Testis (tissue), 5 donors: ENCODE measurements at places on chromosomes 2 and 18. TPM values are rescaled to one million over a fixed set of nuclear protein-coding genes. Genes with fewer than 3 reads are reported as not detected.
A peak's percentile ranks its signal among the peaks of the same experiment; 100 is the strongest.

GRCh38 chr2:56014046-56014730 lies 90.6 kb upstream of the EFEMP1 start:
- no peak overlapping the region for H3K4me3 ChIP-seq
- DNase-seq, result no peak
- H3K27me3 ChIP-seq, result no peaks in the 10 kb centered on the region
- no peak overlapping the region for H3K27ac ChIP-seq

DNA sequence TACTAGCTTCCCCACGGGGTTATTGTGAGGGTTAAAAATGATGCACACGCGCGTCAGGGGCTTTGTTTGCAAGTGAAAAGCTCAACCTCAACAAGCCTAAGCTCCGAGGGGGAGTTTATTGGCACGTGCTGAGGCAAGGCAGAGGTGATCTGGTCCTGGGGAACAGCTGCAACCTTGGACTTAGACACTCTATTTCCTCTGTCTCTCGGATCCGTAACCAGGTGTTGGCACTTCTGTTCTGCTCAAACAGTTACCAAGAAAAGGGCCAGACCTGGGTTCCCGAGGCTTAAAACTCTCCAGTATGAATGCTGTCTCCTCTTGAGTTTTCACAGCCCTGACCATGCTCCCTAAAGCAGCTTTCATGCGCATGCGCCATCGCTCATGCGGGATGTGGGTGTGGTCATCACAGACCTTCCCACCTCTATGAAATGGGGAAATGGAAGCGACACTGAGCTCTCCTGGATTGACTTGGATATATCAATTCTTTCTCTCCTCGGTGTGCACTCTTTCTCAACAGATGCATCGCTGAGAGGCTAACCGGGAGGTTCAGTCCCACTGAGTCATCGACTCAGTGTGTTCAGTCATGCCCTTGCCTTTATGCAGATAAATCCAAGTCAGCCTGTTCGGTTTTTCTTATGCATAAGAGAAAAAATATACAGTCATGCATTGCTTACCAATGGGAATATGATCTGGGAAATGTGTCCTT lies 19.9 kb upstream of the RAB31 start:
- peak; percentile 51 for DNase-seq
- H3K36me3 ChIP-seq, result no peaks in the 10 kb centered on the region

- H3K4me3 ChIP-seq, result no peak overlapping the region
- H3K4me1 ChIP-seq, result no peaks in the 10 kb centered on the region
- DNase-seq, result no peak
- no peaks in the 10 kb centered on the region for H3K36me3 ChIP-seq
Measured at GRCh38 chr18:23068011-23068410, 67.3 kb upstream of the CABLES1 start.

DNA sequence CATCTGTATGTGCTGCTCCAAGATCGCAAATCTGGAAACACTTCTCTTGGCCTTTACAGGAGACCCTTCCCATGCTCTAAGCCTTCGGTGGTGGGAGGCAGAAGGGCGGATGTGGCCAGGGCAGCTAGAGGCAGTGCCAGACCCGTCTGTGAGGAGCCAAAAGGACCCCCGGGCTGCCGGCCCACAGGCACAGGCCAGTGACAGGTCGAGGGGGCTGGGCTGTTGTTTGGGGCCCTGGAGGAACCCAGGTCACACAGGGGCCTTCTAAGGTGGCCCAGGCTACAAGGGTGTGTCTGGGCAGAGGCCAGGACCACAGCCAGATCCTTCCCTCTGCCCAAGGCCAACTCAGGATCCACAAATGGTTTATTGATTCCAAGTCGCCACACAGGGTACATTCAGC lies 49.4 kb downstream of the SLC66A2 start:
- DNase-seq, result no peak
- H3K36me3 ChIP-seq, result no peaks in the 10 kb centered on the region
- H3K4me1 ChIP-seq, result peaks cover 7% of the 10 kb centered on the region
- H3K27ac ChIP-seq, result no peak overlapping the region

- H3K36me3 ChIP-seq, result no peaks in the 10 kb centered on the region
- H3K27ac ChIP-seq, result no peak overlapping the region
- no peaks in the 10 kb centered on the region for H3K4me1 ChIP-seq
Measured at GRCh38 chr2:112623913-112624777, 21.6 kb upstream of the SLC20A1 start.

DNA sequence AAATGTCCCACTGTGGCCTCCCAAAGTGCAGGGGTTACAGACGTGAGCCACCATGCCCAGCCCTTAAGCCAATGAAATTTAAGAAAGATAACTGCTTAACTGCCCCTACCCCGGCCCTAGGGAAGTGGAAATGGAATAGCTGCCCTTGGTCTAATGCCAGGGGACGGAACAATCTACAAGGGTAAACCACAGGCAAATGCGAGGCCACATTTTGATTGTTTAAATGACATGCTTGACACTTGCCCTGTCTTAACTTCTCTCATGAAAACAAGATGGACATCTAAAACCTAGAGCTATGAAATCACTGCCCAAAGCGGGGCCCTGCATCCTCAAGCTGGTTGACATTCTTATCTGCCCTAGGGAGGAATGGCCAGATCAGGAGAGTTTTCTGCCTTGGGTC lies 5.5 kb upstream of the ITSN2 start:
- no peak for DNase-seq
- no peak overlapping the region for H3K4me3 ChIP-seq
- no peaks in the 10 kb centered on the region for H3K27me3 ChIP-seq
- no peaks in the 10 kb centered on the region for H3K36me3 ChIP-seq
- H3K27ac ChIP-seq, result no peak overlapping the region

Gene NAT8
- not detected for total RNA-seq

DNA sequence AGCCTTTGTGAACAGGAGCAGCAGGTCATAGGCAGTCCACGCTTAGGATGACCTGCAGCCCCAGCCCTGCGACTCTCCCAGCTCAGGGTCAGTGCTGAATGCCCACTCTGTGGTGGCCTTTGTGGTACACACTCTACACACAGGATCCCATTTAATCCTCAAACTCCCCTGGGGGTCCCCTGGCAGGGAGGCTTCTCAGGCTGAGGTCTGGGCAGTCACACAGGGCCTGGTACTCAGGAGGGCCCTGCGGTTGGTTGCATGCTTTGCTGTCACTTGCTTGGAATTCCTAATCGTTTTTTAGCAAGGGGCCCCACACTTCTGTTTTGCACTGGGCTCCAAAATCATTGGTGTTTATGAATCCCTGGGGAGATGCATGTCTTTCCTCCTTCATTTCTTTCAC lies 113.0 kb downstream of the EML6 start:
- no peak overlapping the region for H3K4me3 ChIP-seq
- H3K4me1 ChIP-seq, result no peaks in the 10 kb centered on the region
- no peaks in the 10 kb centered on the region for H3K27me3 ChIP-seq
- H3K36me3 ChIP-seq, result no peaks in the 10 kb centered on the region
- H3K27ac ChIP-seq, result no peak overlapping the region

GRCh38 chr2:126496493-126496892 lies 159.5 kb upstream of the GYPC start:
- H3K27ac ChIP-seq, result no peak overlapping the region
- H3K4me3 ChIP-seq, result no peak overlapping the region
- no peaks in the 10 kb centered on the region for H3K36me3 ChIP-seq
- no peaks in the 10 kb centered on the region for H3K4me1 ChIP-seq
- H3K27me3 ChIP-seq, result no peaks in the 10 kb centered on the region

Gene HOXD9
- 15.7 TPM for total RNA-seq

GRCh38 chr2:10159581-10160131 lies 37.1 kb downstream of the RRM2 start:
- no peaks in the 10 kb centered on the region for H3K36me3 ChIP-seq
- no peaks in the 10 kb centered on the region for H3K4me1 ChIP-seq
- DNase-seq, result no peak
- no peak overlapping the region for H3K27ac ChIP-seq
- H3K27me3 ChIP-seq, result no peaks in the 10 kb centered on the region

- H3K4me1 ChIP-seq, result peaks cover 25% of the 10 kb centered on the region
- H3K4me3 ChIP-seq, result no peak overlapping the region
- peak; percentile 77 for DNase-seq
- no peaks in the 10 kb centered on the region for H3K27me3 ChIP-seq
Measured at GRCh38 chr2:134677856-134678756, 40.7 kb downstream of the TMEM163 start.

Gene PTPN4
- total RNA-seq, result 58.5 TPM
